ENCODE measurements at places on chromosomes 3 and 15. TPM values are rescaled to one million over a fixed set of nuclear protein-coding genes. Genes with fewer than 3 reads are reported as not detected.

The SLC33A1 gene
- 54.1 TPM for total RNA-seq

The FBXO40 gene
- 0.31 TPM for total RNA-seq

The SLC22A14 gene
- total RNA-seq: 0.31 TPM

The GABRB3 gene
- total RNA-seq: 124 TPM

The EEF1AKMT4 gene
- total RNA-seq: 0.94 TPM

The C2CD4A gene
- total RNA-seq: 0.16 TPM

The PAK6 gene
- 11.2 TPM for total RNA-seq

The WDR72 gene
- 0.16 TPM for total RNA-seq

The LTF gene
- 3.6 TPM for total RNA-seq

The SLC22A13 gene
- total RNA-seq: 0.94 TPM

The MCF2L2 gene
- total RNA-seq: 34.5 TPM

The P2RY14 gene
- 0.78 TPM for total RNA-seq

The MGA gene
- total RNA-seq: 112 TPM

The GASK1A gene
- 8.4 TPM for total RNA-seq

The EIF4E3 gene
- 20.9 TPM for total RNA-seq

The BBS4 gene
- total RNA-seq: 20.3 TPM

The CAPN3 gene
- total RNA-seq: 1.1 TPM

The CYP8B1 gene
- total RNA-seq: not detected

The GOLGA6L9 gene
- total RNA-seq: 5.3 TPM

The CD200R1 gene
- 0.62 TPM for total RNA-seq

The TMPRSS7 gene
- total RNA-seq: 0.47 TPM

The DUOXA1 gene
- total RNA-seq: 0.31 TPM

The CADM2 gene
- total RNA-seq: 96.5 TPM

The KAT2B gene
- 14.2 TPM for total RNA-seq

The SI gene
- total RNA-seq: not detected

The GOLGA8O gene
- total RNA-seq: not detected

The DUOXA2 gene
- not detected for total RNA-seq

The IL16 gene
- 0.62 TPM for total RNA-seq

The CLSTN2 gene
- total RNA-seq: 10.3 TPM

The CPLX3 gene
- total RNA-seq: 1.6 TPM

The MINAR1 gene
- total RNA-seq: 3.6 TPM

The RBP2 gene
- not detected for total RNA-seq

The ISL2 gene
- total RNA-seq: not detected

The SLC35G2 gene
- total RNA-seq: 14.7 TPM

The TXNRD3 gene
- 15.3 TPM for total RNA-seq

The GOLGA8S gene
- not detected for total RNA-seq

The DISP2 gene
- 9.2 TPM for total RNA-seq

The IL20RB gene
- 0.62 TPM for total RNA-seq

The COL6A5 gene
- under 0.01 TPM for total RNA-seq

The TRAK1 gene
- total RNA-seq: 46.3 TPM

The TMED3 gene
- total RNA-seq: 28.7 TPM

The ISG20 gene
- total RNA-seq: not detected

The SHF gene
- 54.9 TPM for total RNA-seq

The NAALADL2 gene
- total RNA-seq: 10.6 TPM

The C3orf70 gene
- total RNA-seq: 26.8 TPM

The GOLGA8M gene
- total RNA-seq: not detected

The NLGN1 gene
- total RNA-seq: 126 TPM

The CSPG4 gene
- total RNA-seq: 5.5 TPM

All from occipital lobe (tissue), 3 donors.